ENCODE measurements at places on chromosomes 5 and 9.

- no peak for DNase-seq
Measured at GRCh38 chr5:56359809-56360685, 126.9 kb upstream of the ANKRD55 start.

- no peak for DNase-seq
Measured at GRCh38 chr9:25861421-25861820, 183.2 kb upstream of the TUSC1 start.

DNA sequence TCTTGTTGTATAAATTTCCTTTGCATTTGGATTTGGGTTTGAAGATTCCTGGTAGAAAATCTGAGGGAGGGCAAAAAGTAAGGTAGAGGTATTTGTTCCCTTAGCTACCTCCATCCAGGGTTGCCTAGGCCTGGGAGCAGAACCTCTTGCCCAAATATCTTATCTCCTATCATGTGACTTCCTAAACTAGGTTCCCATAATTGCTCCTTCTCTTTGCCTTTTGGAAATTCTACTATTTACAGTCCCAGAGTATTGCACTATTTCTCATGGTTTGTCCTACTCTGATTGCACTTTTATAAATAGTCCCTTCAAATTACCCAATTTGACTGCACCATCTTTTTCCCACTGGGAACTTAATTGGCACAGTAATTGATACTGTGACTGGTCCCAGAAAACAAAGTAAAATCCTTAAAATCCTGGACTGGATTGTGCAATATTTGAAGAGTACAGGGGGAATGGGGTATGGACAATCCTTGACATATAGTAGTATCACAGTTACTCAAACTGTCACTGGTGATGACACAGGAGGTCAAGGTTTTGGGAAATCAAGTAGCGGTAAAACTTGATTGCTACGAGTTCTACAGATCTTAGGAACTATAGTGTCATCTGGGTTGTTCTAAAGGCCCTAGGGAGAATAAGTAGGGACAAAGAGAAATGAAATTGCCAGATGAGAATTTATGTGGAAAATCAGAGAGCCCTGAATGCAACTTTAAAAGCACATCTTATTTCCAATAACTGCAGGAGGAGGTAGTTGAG is 31.5 kb upstream of the TMED7 start:
- no peak for DNase-seq

DNA sequence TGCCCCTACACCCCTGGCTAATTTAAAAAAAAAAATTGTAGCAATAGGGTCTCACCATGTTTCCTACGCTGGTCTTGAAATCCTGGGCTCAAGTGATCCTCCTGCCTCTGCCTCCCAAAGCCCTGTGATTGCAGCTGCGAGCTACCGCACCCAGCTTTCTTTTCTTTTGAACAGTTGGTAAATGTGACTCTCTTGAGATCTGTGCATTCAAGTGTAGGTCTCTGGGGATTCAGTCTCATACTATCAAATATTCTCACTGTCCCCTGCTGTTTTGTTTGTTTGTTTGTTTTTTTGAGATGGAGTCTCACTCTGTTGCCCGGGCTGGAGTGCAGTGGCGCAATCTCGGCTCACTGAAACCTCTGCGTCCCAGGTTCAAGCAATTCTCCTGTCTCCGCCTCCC is 42.3 kb upstream of the CXXC5 start:
- DNase-seq, result no peak

- DNase-seq, result no peak
Measured at GRCh38 chr5:45038366-45038987, 229.7 kb downstream of the MRPS30 start.

- DNase-seq, result no peak
Measured at GRCh38 chr9:129402371-129402739, 218.5 kb downstream of the C9orf50 start.

GRCh38 chr5:77707791-77708190 is 68.3 kb downstream of the TBCA start:
- no peak for DNase-seq

DNA sequence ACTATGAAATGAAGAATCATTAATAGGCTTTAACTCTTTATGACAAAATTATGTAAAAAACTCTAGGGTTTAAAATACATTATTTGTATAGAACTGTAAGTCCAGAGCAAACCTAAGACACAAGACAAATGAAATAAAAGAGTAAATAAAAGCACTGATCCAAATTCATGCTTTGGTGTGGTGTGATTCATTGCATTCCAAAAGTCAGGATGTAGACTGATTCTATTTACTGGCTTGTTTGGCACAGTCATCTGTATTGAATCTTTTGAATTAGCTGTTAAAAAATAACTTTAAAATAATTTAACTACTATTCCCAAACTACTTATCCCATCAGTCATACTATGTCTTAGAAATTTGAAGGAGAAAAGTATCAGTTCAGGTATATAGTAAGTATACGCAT is 31.1 kb downstream of the IL4 start:
- no peak for DNase-seq

- no peak for DNase-seq
Measured at GRCh38 chr9:129414377-129414992, 206.4 kb downstream of the C9orf50 start.

DNA sequence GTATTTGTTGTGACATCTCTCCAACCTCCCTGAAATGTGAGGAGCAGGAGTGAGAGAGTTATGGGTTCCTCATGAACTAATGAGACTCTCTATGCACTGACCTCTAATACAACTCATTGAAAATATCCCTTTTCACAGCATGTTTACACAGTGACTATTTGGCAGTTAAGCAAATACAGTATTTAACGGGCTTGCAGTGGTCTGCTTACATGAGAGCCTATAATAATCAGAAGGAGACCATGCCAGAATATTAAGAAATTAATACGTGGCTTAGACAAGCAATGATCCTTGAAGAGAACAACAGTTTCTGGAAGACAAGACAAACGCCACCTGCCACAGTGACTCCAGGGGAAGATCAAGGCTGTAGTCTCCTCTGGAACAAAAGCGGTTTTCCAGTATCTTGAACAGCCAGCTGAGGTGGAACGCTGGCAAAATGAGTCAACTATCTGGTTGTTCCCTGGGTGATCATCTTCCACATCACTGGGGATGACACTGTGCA is 424.5 kb downstream of the DMAC1 start:
- no peak for DNase-seq

DNA sequence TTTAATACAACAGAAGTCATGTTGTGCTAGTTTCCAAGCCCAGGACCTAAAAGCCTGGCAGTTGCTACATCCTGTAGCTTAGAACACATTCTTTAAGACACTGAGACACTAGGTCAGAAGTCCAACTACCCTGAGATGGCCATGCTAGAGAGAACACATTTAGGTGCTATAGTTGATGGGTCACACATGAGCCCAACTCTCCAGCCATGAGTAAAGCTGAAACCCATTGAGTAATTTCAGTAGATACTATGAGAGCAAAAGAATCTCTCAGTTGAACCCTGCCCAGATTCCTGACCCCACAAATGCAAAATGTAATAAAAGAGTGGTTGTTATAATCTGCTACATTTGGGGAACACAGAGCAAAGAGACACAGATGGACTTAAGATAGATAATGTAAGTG is 164.4 kb downstream of the SEMA5A start:
- no peak for DNase-seq

GRCh38 chr5:8701251-8701650 is 832.3 kb downstream of the MTRR start:
- DNase-seq, result no peak

DNA sequence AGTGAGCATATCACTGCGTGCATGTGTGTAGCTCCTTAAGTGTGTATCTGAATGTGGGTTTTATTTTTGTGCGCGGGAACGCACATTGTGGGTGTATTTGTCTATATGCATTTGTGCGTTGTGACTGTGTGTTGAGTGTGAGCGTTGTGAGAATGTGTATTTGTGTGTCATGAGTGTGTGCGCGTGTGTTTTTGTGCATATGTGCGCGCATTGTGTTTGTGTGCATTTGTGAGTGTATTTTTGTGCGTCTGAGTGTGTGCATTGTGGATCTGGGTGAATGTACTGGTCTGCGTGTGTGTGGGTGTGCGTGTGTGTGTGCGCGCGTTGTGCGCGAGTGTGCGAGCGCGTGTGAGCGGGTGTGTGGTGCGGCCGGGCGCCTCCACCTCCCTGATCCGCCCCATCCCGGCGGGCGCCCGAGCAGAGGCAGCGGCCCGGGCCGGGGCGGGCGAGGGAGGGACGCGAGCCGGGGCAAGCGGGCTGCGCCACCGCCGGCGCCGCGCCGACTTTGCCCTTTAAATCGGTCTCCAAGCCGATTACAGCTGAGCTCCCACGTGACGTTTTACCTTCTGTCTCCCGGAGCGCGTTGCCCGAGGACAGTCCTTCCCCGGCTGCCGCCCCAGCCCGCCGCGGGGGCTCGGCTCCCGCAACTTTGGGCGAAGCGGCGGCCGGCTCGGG is at the start of gene RASGRF2:
Gene RASGRF2 (plus strand): TSS at position 596 of the 675 bp plus-strand sequence. CDS start 376 bp downstream, outside the sequence.
- DNase-seq, result peak; percentile 21

- DNase-seq, result no peak
Measured at GRCh38 chr9:95459178-95459577, 57.6 kb downstream of the PTCH1 start.

DNA sequence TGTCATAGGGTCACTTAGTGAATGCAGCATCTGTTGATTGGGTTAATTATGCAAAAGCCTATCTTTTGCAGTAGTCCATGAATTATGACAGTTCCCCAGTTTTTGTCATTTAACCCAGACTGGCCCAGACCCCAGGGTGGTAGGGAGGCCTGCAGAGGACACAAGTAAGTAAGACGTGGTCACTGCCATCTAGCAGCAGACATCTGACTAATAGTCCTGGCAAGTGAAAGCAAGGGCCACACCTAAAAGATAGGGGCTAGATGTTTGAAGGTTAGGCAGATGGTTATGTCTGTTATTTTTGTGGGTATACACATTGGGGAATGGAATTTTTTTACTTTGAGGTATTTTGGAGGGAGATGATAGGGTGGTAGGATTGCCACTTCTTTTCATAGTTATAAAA is 48.0 kb downstream of the RAB14 start:
- DNase-seq, result no peak

GRCh38 chr9:4982721-4983482 is 2.2 kb upstream of the JAK2 start:
- DNase-seq, result no peak

DNA sequence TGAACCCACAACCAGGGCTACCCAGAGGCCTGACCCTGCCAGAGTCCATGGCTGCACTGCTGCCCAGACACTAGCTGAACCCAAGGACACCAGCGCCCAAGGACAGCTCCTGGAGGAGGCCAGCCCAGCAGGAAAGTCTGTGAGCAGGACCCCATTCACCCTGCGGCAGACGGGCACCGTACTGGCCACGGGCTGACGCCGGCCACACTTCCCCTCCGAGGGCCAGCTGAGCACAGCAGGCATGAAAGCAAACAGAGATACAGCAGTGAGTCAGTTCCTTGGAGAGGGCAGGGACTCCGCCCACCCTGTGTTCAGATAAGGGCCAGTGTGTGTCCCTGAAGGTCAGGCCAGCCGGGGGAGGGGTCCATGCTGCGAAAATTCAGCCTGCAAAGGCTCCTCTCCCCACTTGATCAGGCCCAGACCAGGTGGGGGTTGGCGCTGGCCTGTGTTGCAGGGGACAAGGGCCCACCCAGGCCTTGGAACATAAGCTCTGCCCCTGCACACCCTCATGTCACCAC is 3.2 kb downstream of the RNF208 start:
- DNase-seq, result no peak

DNA sequence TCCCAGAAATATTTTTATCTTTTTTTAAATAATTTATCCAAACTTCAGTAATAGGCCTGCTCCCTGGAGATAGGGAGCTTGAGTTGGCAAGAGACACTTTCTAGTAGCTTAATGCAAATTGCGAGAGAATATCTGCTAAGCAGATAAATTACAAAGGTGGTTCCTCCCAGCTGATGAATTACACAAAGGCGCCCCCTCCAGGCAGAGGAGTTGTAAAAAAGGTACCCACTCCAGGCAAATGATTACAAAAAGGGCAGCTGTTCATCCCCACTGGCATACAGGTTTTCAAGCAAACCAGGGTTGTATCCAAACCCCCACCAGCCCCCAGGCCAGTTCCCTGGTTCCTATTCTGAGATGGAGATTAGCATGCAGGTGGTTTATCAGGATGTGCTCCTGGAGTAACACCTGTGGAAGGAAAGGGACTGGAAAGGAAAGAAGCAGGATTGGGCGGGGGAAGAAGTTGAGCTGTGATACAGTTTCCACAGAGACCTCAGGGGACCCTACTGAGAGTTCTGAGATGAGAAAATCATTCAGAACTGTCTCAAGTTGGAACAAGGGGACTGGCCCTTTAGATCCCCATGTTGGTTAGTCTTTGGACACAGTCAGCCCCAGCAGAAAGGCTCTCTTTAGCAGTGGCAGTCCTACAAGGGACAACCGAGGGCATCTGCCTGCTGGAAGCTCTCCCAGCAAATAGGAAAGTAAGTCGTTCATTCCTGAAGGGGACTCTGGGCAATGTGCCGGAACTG is 25.5 kb downstream of the ESM1 start:
- no peak for DNase-seq

GRCh38 chr9:109912726-109913460 is 132.9 kb downstream of the PALM2AKAP2 start:
- no peak for DNase-seq
